ENCODE measurements at places on chromosomes 4 and X.

DNA sequence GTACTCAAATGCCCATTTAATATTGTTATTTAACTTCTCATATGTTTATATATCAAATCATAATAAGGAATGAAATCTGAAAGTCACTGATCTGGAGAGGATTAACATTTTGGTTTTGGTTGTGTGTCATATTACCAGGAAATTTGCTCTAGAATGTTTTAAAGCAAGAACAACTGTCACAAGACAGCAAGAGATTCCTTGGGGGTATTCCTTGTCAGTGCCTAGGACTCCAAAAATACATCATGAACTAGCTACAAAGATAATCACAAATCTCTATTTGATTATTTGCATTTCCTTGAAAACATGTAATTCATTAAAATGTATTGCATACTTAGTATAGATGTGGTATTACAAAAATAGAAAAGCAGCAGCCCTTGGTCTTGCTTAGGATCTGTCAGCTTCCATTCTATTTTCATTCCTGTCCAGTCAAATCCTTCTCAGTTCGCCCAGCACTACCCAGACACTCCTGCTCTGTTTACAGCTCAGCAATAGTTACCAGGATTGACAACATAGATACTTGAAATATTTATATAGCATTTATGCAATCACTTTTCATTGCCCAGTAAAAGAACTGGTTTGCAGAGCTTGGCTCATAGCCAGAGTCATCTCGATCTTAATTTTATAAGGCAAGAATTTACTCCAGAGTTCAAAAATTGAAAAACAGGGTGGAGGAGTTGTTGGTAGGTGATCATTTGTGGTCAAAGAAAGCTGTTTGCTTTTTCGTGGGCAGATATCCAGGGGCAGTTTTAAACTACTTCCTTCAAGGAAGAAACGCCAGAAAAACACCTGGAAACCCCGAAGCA, 9.2 kb upstream of the BMP3 start:
- DNase-seq = no peak

DNA sequence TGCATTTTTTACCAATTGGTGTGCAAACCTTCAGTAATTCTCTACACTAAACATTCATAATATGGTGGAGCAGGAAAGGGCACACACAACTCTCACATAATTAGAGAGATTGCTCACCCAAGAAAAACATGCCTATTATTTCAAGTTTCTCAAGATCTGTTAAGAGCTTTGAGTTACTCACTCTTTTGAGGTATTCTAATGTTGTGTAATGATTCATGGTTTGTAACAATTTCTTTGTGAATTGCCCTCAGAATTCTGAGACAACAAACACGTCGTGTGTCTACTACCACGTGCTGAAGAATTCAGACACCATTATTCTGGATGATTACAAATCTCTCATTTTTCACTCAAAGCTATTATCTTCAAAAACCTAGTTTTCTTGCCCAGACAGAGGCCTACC, 82.8 kb downstream of the PDGFC start:
- DNase-seq = no peak

- no peak for DNase-seq
Observed at GRCh38 chr4:78945651-78946179, 6.5 kb upstream of the PAQR3 start.

DNA sequence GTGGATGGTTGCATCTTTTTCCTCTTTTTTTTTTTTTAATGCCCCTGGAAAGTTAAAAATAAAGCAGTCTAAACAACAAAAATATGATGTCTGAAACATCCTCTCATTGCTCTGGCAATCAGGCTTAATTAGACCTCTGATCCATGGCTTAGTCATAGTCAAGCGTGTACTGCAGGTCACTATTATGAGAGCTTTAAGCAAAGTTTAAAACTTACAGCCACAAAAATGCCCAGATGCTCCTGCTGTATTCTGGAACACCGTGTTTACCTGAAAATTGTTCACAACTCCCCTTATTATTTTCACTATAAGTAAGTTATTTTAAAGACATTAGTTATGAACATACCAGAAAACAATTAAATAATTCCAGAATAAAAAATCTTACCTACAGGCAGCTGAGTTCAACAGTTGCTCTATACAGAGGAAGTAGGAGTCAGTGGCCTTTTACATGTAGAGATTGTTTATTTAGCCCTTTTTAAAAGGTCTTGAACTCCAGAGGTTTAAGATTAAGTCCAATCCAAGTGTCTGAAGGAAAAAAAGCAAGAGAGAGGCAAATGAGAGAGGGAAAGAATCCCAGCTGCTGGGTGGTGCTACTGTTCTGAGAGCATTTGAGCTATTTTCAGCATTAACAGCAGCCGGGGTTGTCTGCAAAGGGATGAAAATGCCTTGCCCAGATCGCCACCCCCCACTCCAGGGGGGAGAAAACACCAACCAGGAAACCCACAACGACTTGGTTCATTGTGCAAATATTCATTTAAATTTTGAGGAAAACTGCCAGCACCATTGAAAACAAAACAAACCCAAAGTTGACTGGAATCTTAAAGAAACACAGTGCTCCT, 36.9 kb downstream of the SORBS2 start:
- no peak for DNase-seq

- DNase-seq = no peak
Observed at GRCh38 chr4:79338148-79338547, 12.3 kb upstream of the NAA11 start.

GRCh38 chr4:129358571-129358970, 262.6 kb downstream of the C4orf33 start:
- no peak for DNase-seq

DNA sequence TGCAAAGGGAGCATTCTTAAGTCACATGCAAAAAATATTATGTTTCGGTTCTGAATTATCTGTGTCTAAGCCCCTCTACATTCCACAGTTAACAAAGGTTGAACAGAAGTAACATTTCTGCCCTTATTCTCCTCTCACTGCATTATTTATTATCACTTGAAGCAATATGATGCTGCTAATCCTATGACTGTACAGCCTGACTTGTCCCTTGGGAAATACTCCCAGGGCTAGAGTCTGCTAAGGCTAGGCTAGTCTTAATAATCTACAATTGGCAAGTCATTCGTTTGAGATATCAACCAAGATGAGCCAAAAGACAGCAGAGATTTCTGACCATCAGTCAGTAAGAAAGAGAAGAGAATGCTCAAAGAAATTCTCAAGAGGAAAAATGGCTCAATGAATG, 226.9 kb upstream of the HCCS start:
- DNase-seq = no peak

- DNase-seq = no peak
Observed at GRCh38 chr4:7324651-7325121, 110.0 kb downstream of the PSAPL1 start.

DNA sequence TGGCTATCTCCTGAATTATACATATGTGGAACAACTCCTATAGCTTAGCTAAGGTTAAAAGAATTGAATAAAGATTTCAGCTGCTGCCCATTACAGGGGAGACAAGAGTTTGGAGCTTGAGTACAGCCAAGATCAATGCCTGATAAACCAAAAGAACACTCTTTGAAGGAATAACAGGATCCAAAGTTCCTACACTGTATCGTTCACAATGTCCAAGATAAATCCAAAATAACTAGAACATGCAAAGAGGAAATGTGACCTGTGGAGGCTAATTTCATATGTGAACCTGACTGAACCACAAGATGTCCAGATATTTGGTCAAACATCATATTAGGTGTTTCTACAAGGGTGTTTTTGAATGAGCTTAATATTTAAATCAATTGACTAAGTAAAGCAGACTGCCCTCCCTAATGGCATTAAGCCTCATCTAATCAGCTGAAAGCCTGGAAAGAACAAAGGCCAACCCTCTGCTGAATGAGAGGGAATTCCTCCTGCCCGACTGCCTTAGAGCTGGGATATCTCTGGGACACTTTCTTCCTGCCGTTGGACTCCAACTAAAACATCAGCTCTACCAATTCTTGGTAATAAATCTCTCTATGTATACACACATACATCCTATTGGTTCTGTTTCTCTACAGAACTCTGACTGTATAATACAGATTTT, 19.2 kb downstream of the RFC1 start:
- no peak for DNase-seq

DNA sequence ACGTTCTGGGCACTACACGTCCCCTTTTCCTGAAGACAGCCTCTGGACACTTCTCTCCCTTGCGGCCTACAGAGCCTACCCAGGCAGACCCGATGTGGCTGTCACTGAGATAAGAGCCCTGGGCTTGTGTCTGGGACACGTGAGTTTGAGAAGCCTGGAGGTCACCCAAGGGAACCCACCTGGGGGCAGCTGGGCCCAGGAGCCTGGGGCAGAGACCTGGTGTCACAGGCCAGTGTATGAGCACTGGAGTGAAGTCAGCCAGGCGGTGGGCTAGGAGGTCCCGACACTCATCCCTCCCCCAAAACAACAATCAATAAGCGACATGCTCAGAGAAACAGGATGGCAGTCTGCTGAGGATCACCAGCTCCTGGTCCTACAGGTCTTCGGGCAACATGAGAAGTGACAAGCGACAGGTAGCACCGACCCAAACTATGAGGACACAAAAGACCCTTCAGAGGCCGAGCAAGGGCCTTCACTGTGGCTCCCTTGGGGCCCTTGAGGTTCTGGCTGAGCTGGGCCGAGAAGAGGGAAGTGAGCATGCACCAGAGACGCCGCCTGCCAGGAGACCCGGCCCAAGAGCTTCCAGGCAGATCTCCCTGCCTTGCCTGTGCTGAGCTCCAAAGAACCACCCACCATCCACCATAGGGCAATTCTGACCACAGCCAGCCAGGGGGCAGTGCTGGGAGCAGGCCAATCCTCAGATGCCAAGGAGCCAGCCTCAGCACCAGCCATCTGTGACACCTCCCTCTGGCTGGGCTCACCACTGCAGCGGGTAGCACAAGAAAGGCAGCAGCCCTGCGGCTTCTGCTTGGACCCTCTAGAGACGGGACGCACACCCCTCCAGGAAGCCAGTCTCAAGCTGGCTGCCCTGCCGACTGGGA, 11.0 kb upstream of the DUSP9 start:
- DNase-seq = no peak

GRCh38 chr4:5398056-5398455, 310.3 kb downstream of the EVC2 start:
- no peak for DNase-seq

GRCh38 chr4:8493484-8493883, 52.9 kb downstream of the TRMT44 start:
- DNase-seq = no peak

- no peak for DNase-seq
Observed at GRCh38 chrX:68846536-68846935, 17.7 kb downstream of the EFNB1 start.

GRCh38 chrX:2647627-2648026, 43.5 kb upstream of the CD99 start:
- DNase-seq = no peak

- DNase-seq = no peak
Observed at GRCh38 chrX:3811331-3812311, 98.2 kb upstream of the PRKX start.

DNA sequence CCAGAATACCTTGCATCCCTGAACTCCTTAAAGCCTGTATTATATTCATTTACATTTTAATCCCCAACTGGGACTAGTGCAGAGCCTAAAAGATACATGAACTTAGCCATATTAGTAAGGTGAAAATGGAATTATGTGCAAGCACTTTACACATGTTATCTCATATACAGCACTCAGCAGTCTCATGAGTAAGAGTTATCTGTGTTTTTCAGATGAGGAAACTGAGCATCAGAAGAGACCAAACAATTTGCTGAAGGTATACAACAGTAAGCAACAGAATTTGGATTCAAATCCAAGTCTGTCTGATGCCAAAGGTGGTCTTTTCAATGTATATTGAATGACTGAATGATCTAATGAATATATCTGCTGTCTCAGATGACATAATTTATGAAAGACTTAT, 12.3 kb downstream of the ATP7A start:
- DNase-seq = no peak

DNA sequence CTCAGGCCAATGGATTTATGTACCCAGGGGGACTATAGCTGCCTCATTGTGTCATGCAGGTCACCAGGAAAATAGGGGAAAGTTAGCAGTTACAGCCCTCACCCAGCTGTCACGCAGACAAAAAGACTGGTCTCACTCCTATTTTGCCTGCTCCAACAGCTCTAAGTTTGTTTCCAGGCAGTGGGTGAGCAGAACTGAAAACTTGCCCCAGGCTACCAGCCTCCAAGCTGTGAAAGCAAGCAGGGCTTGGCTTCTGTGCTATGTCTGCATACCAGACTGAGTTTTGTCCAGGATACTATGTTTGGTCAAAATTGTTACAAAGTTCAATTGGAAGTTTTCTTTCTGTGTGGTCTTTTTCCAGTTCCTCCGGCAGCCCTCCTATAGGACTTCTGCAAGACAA, 628.4 kb downstream of the FAM133A start:
- DNase-seq = no peak

DNA sequence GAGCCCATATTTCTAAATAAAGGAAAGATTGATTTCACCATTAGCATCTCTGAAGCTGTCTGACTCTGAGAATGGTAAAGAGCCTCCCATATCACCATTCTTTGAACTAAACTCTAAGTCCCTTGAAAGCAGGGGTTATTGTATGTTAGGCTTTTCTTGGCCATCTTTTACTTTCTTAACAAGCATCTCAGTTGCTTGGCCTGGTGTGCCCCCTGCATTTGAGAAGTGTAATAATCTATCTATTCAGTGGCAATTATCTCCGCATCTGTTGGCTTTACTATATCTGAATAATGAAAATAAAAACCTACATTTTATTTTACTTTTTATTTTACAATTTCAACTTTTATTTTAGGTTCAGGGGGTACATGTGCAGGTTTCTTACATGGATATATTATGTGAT, 128.3 kb upstream of the ARMCX2 start:
- no peak for DNase-seq

DNA sequence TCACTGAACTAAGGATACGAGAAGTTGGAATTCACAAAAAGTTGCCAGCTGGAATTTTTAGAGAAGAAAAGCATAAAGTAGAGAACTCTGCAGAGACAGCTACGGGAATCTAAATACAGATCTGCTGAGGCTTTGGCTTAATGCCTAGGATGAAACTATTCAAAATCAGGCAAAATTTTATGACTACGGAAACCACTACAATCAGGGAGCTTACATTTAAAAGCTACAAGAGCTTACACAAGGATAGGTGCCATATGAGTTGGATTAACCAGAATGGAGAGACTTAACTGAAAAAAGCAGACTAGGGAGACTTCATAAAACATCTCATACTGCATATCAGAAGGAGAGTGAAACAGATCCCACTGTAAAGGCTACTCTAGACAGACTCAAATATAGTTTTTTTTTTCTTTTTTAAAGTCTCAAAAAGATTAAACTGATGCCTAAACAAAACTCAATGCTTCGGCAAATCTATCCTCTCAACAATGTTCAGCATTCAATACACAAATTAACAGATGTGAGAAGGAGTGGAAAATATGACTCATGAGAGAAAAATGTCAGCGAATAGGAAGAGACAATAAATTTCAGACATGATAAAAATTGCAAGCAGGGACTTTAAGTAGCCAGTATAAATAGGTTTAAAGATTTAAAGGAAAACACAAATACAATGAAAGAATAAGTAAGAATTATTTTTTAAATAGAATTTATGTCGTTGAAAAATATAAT, 586.1 kb downstream of the FSTL5 start:
- no peak for DNase-seq

GRCh38 chr4:37540486-37540885, 145.7 kb downstream of the RELL1 start:
- no peak for DNase-seq

Data from stimulated activated CD4-positive, alpha-beta T cell treated with anti-CD3 and anti-CD28 coated beads, Interleukin-1b, Interleukin-23, amount 100 ng/mL, for 1 hour (primary cell).